ENCODE measurements at places on chromosomes 4 and X.

- no peak for DNase-seq
Observed at GRCh38 chr4:94351319-94351718, 8.7 kb upstream of the HPGDS start.

- DNase-seq: no peak
Observed at GRCh38 chr4:102692474-102692873, 68.3 kb downstream of the MANBA start.

DNA sequence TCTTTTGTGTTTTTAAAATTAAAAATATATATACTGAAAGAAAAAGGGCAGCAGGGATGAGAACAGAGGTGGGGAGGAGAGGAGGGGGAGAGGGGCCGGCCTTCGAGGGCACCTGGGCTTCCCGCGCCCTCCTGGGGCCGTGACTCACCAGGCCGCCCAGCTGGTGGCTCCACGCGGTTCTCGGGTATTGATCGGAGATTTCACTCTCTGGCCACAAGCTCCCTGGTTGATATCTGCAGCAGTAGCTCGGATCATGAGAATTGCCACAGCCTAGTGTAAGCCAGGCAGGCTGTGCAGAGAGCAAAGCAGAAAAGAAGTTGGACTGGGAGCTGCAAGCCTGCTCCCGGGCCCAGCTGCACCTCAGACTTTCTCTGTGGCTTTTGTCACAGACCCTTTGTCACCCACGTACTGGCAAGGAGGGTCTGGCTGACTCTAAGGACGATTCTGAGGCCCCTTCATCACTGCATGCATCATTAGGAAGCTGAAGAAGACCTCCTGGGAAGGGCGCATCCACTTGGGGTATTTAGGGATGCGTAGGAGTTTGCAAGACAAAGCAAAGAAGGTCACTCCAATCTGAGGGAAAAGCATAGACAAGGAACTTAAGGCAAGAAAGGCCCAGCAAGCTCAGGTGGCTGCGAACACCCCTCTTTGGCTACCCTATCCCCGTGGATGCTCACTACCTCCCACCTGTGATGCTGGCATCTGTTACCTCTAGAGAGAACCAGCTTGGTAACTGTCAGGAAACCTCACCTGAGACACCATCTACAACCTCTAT is 71.7 kb downstream of the CPZ start:
- no peak for DNase-seq

GRCh38 chr4:14888790-14889572 is 113.3 kb upstream of the CPEB2 start:
- no peak for DNase-seq

GRCh38 chr4:164440199-164440598 is 313.7 kb upstream of the SMIM31 start:
- DNase-seq: no peak

GRCh38 chr4:176262243-176262642 is 6.8 kb downstream of the ASB5 start:
- no peak for DNase-seq

- DNase-seq: no peak
Observed at GRCh38 chr4:61070269-61070668, 129.9 kb upstream of the ADGRL3 start.

GRCh38 chr4:76624931-76625715 is 190.1 kb downstream of the SHROOM3 start:
- no peak for DNase-seq

- DNase-seq: peak; percentile 87
Observed at GRCh38 chrX:26851981-26852380, 611.2 kb downstream of the PPP4R3C start.

All from endothelial cell of umbilical vein (primary cell).